ENCODE measurements at places on chromosomes 1 and 21. TPM values are rescaled to one million over a fixed set of nuclear protein-coding genes. Genes with fewer than 3 reads are reported as not detected.

RBP7 gene
- total RNA-seq = 0.77 TPM

SPATA6 gene
- total RNA-seq = 44.1 TPM

SLC26A9 gene
- total RNA-seq = 0.22 TPM

SLC45A1 gene
- 0.52 TPM for total RNA-seq

ID3 gene
- total RNA-seq = 281 TPM

CRABP2 gene
- 243 TPM for total RNA-seq

KCNA2 gene
- total RNA-seq = 0.11 TPM

EDN2 gene
- 0.18 TPM for total RNA-seq

CDK18 gene
- 93.1 TPM for total RNA-seq

CDCA8 gene
- 51.8 TPM for total RNA-seq

TMEM35B gene
- total RNA-seq = 28.2 TPM

IQGAP3 gene
- 28.6 TPM for total RNA-seq

CLDN17 gene
- not detected for total RNA-seq

TSPAN2 gene
- 7.1 TPM for total RNA-seq

LRRC39 gene
- total RNA-seq = 0.24 TPM

- no peak for DNase-seq
Measured at GRCh38 chr1:8598783-8599182, 218.7 kb downstream of the RERE start.

DNA sequence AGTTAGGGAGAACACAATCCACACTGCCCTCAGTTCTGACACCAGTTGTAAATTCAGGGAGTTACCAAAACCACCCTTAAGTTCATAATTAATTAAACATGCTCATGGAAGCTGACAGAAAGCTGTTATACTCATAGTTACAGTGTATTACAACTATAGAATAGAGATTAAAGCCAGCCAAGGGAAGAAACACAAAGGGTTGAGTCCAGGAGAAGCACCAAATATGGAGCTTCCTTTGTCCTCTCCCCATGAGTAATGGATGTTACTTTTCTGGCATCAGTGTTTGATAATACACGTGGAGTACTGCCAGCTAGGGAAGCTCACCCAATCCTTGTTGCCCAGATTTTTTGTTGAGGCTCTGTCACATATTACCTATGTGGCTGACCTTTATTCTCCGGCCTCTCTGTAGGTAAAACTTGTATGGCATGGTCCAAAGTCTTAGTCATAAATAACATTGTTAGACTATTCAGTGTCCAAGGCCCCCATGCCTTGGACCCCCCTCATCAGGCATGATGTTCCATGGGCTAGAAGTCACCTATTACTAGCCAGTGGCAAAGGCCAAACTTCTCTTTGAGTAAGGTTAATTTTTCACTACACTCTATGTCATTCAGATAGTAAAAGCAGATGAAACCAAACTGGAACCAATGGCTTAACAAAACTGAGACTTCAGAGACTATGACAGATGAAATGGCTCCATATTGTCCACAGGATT, 175.7 kb downstream of the GPR52 start:
- DNase-seq = no peak

DNA sequence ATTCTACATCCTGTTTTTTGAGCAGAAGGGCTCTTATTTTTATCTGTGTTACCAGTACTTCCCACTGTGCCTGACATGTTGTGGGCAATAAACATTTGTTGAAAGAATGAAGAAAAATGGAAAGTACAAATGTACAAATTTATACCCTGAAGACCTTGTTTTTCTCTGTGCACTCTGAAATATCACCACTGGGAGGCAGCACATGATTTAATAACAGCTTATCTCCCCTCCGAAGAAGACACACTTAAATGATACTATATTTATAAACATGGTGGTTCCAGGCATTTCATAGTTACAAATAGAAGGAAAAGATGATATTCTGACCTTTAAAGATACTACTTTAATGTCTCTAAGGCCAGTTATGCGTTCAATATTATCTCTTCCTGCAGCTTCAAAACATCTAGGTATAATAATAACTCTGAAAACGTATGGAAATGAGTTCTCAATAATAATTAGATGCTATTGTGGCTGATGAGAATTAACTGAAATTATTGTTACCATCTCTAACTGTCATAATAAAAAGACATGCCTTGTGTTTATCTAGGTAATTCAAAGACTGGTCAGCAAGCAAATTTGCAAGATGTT, 12.8 kb downstream of the DYNLT5 start:
- DNase-seq = peak; percentile 69

DNA sequence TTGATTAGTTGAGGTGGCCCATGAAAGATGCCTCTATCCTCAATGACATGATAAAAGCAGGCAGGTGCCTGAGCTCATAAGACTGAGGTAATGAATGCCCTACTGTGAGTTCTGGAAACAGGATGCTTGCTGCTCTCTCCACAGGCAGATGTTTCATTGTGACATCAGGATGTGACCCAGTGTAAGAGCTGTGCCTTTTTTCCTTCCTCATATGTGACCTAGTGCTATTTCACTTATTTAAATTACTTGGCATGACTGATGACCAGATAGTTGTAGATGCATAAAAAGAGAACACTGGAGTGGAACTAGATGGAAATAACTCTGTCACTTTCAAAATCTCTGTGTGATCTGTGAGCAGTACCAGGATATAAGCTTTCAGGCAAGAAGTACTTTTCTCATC, 31.9 kb downstream of the KIF14 start:
- no peak for DNase-seq

- DNase-seq = no peak
Measured at GRCh38 chr1:107231291-107231690, 90.5 kb downstream of the NTNG1 start.

DNA sequence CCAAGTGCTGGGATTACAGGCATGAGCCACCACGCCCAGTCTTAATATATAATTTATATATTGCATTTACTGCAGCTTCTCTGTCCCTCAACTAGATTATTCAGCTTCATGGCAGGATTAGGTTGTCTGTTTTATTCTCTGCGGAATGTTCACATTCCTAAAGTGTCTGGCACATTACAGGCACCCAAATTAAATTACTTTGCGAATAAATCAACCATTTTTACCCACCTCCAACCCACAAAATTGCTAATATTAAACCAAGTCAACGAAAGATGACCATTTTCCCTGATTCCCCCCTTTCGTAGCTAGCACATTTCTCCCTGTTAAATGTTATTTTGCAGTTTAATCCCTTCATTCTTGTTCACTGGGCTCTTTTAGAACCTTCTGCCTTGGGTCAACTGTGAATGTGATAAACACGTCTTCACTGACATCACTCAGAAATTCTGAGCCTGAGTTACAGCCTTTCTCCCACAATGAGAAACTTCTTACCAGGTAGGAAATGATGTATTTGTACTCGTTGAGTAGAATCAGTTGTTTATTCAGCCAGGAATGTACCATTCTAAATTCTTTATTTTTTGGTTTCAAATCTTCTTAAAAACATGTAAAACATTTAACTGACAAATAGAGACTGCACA, 35.9 kb downstream of the THAP3 start:
- DNase-seq = no peak

DNA sequence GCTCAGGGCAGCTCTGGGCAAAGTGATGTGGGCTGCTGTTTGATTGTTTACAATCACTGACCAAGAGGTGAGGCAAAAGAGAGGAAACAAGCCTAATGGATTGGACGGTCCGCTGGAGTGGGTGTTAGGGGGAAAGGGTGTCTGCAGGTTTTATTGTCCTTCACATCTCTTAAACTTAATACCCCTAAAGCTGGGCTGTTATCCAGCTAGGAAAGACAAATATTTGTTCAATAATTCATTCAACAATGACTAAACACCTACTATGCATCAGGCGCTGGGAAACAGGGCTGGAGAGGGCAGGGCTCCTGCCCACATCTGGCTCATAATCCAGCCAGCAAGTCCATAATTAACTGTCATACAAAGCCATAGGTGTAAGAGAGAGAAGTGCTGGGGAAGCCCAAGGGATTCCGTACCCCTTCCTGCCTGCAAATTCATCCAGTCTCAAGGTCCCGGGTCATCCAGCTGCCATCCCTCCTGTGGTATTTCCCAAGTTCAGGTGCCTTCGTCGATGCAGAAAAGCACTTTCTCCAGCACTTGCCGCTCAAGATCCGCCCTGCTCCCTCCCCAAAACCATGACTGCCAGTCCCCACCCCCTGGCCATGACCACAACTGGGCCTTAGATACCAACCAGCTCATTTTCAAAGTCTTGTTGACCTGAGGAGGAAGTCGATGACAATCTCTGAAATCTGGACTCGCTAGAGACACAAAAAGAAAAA, 10.7 kb downstream of the TMEM63A start:
- DNase-seq = no peak

GRCh38 chr21:33541105-33541711, 709 bp downstream of the GART start:
- peak; percentile 59 for DNase-seq

DNA sequence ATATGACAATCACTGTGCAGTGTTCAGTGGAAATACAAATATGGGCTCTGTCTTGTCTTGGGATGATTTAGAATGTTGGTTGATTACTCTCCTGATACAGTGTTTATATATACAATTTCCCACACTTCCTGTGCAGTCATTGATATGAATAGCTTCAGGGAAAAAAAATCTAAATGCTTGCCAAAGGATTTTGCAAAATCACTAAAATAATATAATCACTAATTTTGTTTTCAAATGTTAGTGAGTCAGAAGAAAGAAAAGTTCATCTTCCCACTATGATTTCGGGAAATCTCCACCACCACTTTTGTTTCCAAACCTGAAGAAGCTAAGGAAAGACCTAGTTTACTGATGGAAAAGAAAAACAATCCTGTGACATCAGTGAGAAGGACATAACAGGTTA, 32.1 kb upstream of the CHRM3 start:
- DNase-seq = no peak

DNA sequence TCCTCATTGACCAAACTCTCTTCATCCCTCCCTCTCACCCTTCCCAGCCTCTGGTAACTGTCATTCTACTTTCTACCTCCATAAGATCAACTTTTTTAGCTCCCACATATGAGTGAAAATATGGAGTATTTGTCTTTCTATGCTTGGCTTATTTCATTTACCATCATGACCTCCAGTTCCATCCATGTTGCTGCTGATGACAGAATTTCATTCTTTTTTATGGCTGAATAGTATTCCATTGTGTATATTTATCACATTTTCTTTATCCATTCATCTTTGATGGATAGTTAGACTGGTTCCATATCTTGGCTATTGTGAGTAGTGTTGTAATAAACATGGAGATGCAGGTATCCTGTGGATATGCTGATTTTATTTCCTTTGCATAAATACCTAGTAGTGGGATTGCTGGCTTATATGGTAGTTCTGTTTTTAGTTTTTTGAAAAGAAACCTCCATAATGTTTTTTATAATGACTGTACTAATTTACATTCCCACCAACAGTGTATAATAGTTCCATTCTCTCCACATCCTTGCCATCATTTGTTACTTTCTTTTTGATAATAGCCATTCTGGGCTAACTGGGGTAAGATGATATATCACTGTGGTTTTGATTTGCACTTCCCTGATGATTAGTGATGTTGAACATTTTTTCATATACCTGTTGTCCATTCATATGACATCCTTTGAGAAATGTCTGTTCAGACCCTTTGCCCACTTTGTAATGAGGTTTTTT, 35.7 kb downstream of the IARS2 start:
- DNase-seq = no peak

GRCh38 chr1:109622137-109622892, 2.7 kb downstream of the AMPD2 start:
- DNase-seq = no peak

DNA sequence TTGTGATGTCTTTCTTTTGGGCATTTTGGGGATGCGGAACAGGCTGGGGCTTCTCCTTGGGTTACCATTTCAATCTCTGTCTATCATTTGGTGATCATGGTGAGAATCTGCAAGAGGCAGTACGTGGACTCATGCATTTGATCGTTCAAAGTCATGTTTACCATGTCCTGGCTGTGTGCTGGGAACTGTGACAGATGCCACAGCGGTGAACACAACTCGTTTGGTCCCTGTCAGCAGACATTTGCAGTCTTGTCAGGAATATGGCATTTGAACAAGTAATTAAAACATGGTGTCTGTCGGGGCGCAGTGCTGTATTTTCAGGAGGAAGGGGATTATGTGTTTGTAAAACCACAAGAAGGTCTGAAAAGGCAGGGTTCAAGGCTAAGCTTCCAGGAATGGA, 103.3 kb upstream of the IGSF21 start:
- DNase-seq = no peak

- peak; percentile 42 for DNase-seq
Measured at GRCh38 chr1:229884765-229885164, 182.3 kb upstream of the GALNT2 start.

DNA sequence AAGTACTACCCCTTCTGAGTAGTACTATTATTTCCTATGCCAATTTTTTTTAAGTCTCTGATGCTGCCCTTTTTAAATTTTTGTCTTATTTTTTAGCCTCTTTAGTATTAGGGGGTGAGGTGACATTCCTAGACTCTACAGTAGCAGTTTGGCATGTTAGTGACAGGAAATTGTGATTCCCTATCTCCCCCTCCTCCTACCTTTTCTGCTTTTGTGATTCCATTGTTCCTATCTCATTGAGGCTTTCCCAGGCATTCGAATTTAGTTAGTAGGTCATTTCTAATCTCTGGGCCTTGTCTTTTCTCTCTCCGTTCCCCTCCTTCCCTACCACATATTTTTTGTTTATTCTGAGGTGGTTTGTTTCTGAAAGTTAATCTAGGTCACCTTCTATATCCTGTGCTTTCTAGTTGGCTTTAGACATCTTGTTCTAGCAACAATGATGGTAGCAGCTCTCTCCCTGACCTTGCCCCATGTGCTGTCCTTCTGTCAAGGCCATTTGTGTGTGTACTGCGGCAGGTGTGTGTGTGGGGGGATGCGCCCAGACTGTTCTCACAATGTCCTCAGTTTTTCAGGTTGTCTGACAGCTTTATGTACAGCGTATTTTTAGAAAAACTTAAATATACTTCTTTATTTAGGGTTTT, 21.5 kb downstream of the SEMA6C start:
- DNase-seq = no peak

DNA sequence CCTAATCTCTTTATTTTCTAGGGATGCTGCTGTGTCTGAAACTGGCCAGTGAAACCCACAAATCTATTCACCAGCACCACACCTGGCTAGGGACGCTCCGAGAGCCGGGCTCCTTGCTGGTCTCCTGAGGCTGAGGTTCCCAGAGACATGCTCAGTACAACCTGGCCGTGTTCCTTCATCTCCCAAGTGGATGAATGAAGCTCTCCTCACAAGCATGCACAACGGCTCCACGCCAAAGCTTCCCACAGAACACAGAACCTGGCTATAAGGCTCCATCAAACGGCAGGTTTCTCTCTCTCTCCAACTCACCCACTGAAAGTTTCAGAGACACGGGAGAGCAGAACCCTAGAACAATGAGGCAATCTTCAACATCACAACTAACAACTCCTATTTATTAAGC, 82.3 kb downstream of the TIAM1 start:
- no peak for DNase-seq

GRCh38 chr21:45283611-45284455, 3.9 kb downstream of the POFUT2 start:
- DNase-seq = peak; percentile 38

- DNase-seq = no peak
Measured at GRCh38 chr1:232768793-232769192, 36.4 kb upstream of the MAP10 start.

DNA sequence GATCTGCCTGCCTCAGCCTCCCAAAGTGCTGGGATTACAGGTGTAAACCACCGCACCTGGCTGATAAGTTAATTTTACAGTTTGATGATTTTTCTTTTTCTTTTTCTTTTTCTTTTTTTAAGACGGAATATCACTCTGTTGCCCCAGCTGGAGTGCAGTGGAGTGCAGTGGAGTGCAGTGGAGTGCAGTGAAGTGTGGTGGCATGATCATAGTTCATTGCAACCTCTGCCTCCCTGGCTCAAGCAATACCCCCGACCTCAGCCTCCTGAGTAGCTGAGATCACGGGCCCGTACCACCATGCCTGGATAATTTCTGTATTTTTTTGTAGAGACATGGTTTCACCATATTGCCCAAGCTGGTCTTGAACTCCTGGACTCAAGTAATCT, 84.4 kb upstream of the CXADR start:
- DNase-seq = no peak
